ENCODE measurements at places on chromosomes 4 and X. TPM values are rescaled to one million over a fixed set of nuclear protein-coding genes. Genes with fewer than 3 reads are reported as not detected.
A peak's percentile ranks its signal among the peaks of the same experiment; 100 is the strongest.

GRCh38 chrX:107561468-107562215 is 66.7 kb upstream of the PRPS1 start:
- ATAC-seq = no peak

DNA sequence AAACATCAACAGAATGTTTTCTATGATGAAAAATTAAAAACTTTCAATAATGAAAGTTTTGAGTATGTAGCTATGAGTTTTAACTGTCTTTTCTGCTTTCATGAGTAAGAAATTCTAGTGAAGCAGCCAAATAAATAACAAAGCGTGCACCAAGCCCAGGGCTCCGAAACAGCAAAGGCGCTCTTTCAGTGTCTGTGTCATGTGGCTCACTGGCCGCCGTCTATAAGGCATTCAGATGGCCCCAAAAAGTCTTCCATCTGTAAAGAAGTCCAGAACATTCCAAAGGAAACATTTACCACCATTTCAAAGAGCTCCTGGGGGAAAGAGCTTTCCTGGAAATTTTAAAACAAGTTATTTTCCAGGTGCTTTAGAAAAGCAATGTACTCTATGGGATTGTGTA is 139.9 kb downstream of the AFAP1 start:
- ATAC-seq = no peak

GRCh38 chr4:92189146-92189545 is 114.6 kb upstream of the GRID2 start:
- ATAC-seq = no peak

GRCh38 chr4:94171616-94172015 is 36.0 kb upstream of the SMARCAD1 start:
- no peak for ATAC-seq

DNA sequence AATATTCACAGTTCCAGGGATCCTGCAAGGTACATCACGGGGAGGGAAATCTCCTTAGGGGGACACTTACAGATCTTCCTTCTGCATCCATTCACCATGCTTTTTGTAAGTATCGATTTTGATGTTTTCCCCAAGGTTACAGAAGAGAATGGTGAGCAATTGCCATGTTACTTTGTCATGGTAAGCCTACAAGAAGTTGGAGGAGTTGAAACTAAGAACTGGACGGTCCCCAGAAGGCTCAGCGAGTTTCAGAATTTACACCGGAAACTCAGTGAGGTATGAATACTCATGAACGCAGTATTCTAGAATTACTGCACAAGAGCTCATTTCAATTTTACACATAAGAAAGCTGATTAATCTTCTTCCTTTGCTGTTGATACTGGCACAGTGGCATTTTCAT is 53.9 kb downstream of the LRP2BP start:
- ATAC-seq = no peak

- no peak for ATAC-seq
Measured at GRCh38 chr4:150135134-150135772, 57.0 kb downstream of the DCLK2 start.

DNA sequence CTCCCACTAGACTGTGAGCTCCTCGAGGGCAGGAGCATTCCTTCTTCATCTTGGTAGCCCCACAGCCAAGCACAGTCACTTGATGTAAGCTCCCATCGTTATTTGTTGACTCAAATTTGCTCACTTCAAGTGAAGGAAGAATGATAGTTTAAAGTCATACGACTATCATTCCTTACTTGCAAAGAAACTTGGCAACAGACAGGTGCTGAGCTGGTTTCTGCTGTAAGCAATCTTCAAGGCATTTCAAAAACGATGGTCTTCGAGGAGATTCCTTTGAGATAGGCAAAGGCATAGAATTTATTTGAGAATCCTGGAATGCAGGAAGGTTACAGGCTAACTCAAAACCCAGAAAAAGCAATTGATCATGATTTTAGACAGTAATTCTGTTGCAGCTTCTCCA is 64.8 kb downstream of the QDPR start:
- no peak for ATAC-seq

DNA sequence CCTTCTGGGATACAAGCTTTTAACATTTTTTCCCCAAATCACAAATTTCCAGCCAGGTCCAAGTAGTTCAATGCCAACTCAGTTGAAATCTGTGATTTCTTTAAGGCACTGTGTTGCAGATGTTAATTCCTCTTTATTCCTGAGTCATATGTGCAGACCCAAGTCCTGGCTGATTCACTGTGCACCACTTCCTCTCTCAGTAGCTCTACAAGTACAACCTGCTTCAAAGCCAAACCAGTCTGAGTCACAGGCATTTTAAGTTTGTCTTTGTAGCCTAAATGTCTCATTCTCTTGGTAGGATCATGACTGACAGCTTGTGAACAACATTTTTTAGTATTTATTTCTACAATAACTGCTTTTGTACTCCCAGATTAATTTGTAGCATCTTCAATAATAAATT is 165.6 kb upstream of the S100G start:
- ATAC-seq = peak; percentile 98

- peak; percentile 29 for ATAC-seq
Measured at GRCh38 chrX:12978205-12979025, 3.5 kb downstream of the TMSB4X start.

- ATAC-seq = no peak
Measured at GRCh38 chrX:109199726-109200125, 282.2 kb downstream of the GUCY2F start.

- no peak for ATAC-seq
Measured at GRCh38 chrX:10177601-10178000, 20.8 kb downstream of the CLCN4 start.

DNA sequence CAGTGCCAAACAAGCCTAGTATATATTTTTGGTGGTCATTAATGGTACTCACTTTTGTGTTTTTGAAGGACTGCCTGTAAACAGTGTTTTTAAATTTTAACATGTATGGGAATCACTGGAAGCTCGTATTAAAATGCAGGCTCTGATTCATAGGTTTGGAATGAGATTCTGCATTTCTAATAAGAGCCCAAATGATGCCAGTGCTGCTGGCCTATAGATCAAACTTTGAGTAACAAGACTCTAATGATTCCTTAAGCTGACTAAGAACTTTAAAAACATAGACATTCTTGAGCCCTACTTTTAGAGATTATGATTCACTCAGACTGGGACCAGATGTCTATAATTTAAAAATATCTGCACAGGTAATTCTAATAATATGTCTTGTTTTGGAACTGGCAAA is 823.2 kb upstream of the LCORL start:
- no peak for ATAC-seq

- peak; percentile 58 for ATAC-seq
Measured at GRCh38 chrX:104419211-104419610, 146.8 kb upstream of the IL1RAPL2 start.

GRCh38 chrX:13389501-13389900 is 69.6 kb upstream of the ATXN3L start:
- ATAC-seq = no peak

DNA sequence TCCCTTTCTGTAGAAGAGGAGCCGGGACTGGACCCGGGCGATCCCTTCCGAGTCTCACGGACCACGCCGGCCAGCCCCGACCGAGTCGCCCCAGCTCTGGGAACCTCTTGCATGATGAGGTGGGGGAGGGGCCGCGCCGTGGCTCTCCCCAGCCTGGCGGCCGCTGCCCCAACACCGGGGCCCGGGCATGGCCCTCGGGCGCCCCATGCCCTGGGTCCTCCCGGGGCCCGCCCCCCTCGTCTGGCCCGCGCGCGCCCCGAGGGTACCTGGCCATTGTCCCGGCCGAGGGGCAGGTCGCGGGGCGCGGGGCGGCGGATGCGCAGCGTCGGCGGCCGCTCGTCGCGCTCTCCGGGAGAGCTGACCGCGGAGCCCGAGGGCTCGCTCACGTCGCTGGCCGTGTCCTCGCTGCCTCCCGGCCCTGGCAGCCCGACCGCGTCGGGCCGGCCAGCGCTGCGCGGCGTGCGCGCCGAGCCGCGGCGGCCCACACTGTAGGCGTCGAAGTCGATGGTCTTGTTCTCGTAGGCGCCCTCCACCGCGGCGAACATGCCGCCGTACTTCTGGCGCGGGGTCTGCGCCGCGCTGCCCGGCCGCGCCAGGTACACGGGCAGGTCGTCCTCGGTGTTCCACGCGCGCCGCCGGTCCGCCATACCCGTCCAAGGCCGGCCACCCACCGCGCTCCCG is 423 bp downstream of the CRMP1 start:
- ATAC-seq = no peak

DNA sequence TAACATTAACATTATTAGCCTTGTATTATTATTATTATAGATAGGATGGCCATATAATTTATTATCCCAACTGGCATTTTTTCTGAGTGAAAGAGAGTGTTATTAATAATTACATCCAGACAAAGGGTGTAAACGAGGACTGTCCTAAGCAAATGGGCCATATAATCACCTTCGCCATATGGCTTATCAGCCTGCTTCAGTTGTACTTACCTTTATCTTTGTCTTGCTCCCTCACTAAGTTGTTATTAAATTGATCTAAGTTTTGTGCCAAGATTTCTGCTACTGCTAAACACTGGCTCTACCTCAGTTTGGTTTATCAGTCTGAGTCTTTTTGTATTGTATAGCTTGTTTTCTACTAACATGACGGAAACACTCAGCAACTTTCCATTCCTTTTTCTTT is 76.9 kb downstream of the STIM2 start:
- no peak for ATAC-seq

DNA sequence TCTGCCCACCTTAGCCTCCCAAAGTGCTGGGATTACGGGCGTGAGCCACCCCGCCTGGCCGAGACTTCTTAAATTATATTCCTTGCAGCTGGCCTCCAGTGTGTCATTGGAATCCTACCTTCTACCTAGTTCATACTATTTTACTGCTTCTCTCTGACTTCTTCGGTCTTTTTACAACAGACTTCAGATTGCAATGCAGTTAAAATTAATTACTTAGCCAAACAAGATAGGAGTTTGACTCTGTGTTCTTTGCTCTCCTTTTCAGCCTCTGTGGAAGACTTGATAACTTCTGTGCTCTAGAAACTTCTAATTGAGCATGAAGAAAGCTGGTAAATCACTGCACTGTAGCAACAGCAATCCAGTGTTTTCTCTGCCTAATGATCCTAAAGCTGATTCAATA is 199.5 kb downstream of the GASK1B start:
- no peak for ATAC-seq

- no peak for ATAC-seq
Measured at GRCh38 chr4:142142366-142143054, 506.1 kb downstream of the IL15 start.

- no peak for ATAC-seq
Measured at GRCh38 chrX:110213183-110213582, 104.7 kb downstream of the AMMECR1 start.

DNA sequence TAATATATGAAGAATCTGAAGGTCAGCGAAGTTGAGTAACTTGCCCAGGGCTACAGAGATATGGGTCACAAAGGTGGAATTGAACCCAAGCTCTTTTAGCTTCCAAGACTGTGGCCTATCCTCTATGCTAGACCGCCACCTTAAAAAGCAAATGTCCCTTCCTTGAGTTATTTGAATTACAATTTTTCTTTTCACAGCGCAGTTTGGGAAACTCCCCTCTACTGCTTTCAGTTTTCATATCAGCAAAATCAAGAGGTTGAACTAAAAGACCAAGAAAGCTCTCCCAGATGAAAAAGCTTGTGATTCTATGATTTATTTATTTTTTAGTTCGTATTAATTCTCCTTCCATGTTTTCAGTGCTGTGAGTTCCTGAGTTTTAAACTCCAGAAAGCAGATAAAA is 174.5 kb upstream of the C1QTNF7 start:
- no peak for ATAC-seq

- ATAC-seq = peak; percentile 64
Measured at GRCh38 chr4:162497564-162498167, 333.9 kb upstream of the FSTL5 start.

DNA sequence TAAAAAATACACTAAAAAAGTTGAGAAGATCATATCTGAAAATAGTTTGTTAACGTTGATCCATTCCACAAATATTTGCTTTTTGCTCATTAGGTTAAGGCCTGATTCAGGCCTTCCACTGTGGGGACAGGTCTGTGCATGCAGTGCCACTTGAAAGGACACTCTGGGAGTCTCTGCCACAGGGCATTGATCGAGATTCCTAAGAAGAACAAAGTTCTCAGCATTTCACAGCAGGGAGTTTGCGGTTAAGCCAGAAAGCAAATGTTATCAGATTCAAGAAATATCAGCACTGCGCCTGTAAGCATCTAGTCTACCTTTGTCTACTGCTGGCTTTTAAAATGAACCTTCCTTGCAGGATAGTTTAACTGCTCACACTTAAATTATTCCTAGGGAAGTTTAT is 62.2 kb upstream of the TNIP3 start:
- ATAC-seq = no peak

The GAGE12F gene
- total RNA-seq = not detected

The GPRIN3 gene
- total RNA-seq = 0.36 TPM
